Stimulated activated CD8-positive, alpha-beta memory T cell treated with anti-CD3 and anti-CD28 coated beads, Interleukin-4, amount 100 ng/mL, for 1 hour (primary cell): ENCODE measurements at places on chromosomes 7 and 10.

DNA sequence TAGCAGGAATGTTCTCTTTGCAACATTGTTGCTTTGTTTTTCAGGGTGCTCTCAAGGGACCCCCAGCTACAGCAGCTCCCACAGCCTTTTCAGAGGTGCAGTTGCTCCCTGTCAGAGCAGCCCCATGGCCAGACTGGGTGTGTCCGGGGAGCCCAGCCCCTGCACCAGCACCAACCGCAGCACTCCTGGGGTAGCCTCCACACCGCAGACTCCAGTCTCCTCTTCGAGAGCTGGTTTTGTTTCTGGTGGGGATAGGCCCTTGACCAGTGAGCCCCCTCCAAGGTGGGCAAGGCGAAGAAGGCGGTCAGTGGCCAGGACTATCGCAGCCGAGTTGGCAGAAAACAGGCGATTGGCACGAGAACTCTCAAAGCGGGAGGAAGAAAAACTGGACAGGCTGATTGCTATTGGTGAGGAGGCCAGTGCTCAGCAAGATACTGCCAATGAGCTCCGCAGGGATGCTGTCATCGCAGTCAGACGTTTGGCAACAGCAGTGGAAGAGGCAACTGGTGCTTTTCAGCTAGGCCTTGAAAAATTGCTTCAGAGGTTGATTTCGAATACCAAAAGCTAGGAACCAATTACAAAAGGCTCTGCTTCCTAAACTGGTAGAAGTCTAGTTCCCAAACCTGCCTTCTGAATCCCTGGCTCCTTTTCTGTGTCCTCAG lies 5.4 kb downstream of the HSPA14 start:
- no peak for DNase-seq

GRCh38 chr7:33973231-33974015 lies 68.1 kb downstream of the BMPER start:
- no peak for DNase-seq

GRCh38 chr7:111743244-111743847 lies 181.1 kb upstream of the IMMP2L start:
- DNase-seq, result no peak

- no peak for DNase-seq
Observed at GRCh38 chr7:112293416-112293815, 86.9 kb downstream of the ZNF277 start.

DNA sequence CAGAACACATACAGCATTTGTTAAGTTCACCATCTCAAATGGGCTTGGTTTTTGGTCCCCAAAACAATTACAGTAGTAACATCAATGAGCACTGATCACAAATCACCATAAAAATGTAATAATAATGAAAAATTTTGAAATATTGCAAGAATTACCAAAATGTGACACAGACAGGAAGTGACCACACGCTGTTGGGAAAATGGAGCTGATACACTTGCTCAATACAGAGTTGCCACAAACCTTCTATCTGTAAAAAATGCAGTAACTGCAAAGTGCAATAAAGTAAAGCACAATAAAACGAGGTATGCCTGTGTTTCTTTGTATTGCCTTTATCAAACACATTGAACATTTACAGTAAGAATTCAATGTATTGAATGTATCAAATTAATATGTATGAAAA lies 262.7 kb downstream of the CTNNA3 start:
- DNase-seq, result no peak

DNA sequence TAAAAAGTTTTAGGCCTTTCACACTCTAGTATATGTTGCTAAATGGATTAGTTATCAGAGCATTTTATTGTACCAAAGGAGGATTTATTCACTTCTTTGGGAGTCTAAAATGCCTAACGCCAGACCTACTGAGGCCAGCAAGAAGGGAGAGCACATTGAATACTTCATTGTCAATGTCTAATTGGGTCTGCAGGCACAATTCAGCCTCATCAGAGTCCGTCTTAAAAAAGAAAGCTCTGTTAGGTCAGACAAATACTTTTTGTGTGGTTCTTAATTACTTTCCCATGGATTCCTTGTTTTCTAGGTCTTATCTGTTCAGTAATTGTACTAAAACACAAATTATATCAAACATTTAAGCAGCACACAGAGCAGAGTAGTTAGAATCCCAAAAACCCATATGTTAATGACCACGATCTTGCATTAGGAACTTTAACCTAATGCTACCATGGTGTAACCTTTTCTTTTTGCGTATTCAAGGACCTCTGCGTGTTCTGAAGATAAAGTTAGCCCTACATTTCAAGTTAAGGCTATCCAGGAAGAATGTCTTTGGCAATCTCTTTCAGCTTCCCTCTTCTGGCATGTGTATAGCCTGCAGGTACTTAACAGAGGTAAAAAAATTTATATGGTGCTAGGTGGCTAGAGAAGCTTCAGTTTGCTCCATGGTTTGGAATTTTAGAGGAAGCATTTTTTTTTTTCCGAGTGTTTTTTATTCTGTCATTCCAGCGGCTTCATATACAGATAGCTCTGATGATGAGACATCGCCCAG lies 45.7 kb upstream of the STRIP2 start:
- no peak for DNase-seq

- no peak for DNase-seq
Observed at GRCh38 chr7:88269586-88269985, 37.1 kb downstream of the STEAP4 start.

GRCh38 chr10:74936577-74937265 lies 110.3 kb downstream of the KAT6B start:
- DNase-seq, result no peak

DNA sequence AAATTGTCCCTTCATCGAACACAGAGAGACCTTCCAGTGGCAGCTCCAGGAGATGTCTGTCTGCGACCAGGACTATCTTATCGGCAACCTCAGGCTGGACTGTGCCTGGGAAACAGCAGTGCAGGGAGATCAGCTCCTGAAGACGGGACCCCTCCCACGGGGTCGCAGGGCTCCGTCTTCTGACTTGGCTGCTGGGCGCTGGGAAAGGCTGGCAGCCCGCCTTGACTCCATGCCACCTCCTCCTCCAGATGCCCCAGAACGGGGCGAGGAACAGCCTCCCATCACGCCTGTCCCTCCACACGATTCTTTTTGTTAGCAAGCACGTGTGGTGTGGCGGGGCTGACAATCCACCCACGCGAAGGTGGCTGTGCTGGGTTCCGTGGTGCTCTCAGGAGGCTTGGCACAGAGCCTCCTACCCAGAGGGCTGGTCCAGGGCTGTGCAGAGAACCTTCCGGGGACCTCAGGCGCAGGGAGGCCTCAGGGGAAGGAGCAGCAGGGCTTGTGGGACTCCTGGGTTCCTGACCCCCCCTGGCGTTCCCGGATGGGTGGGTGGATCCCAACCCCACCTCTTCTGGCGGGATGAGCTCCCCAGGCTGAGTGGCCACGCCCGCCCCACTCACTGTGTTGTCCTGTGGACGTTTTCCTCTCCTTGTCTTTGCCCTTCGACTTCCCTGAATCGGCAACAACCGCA lies 47.6 kb upstream of the NKX6-2 start:
- DNase-seq, result no peak

DNA sequence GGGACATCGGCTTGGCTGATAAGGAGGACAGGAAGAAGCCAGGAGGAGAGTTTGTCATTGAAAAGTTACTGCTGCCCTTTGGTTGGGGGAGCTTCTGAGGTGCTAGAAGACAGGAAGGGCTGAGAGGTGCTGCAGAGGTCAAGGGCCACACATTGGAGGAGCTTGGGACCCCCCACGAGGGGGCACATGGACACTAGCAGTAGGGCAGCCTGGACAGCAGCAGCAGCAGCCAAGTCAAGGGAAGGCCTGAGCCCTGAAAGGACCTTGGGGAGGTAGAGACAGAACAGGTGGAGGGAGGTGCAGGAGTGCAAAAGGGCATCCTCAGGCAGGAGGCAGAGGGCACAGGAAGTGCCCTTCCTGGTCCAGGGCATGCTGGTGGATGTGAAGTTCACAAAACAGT lies 439.7 kb upstream of the IGFBP3 start:
- no peak for DNase-seq

DNA sequence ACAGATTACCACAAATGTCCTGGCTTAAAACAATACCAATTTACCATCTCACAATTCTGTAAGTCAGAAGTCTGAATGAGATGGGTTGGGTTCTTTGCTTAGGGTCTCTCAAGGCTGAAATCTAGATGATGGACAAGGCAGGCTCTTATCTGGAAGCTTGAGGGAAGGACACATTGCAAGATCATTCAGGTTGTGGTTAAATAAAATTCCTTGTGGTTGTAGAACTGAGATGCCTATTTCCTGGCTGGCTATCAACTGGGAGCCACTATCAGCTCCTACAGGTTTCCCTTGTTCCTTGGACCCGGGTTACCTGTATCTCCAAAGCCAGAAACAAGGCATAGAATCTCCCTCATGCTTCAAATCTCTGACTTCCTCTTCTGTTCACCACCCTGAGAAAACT lies 148.4 kb downstream of the MDFIC start:
- DNase-seq, result no peak

- no peak for DNase-seq
Observed at GRCh38 chr10:96673318-96674099, 46.8 kb downstream of the PIK3AP1 start.

DNA sequence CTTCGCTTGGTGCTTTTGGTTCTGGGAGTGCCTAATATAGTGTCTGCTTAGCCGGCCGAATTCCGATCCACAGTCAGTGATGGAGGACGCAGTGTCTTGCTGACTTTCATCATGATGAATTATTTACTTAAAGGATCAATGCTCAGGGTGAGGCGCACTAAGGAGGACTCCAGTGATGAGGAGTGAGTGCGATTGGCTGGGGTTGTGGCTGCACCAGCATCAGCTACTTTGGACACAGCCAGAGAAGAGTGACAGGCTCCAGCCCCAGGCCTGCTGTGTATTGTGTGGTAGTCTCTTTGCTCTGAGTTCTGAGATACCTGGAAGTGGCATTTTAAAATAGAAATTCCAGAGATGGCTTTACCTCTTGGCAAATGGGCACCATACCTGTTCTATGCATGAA lies 73.3 kb upstream of the ANLN start:
- no peak for DNase-seq

- no peak for DNase-seq
Observed at GRCh38 chr10:106424981-106425380, 739.5 kb downstream of the SORCS1 start.

- DNase-seq, result no peak
Observed at GRCh38 chr7:22723181-22723601, 3.8 kb upstream of the IL6 start.

GRCh38 chr7:135716677-135717238 lies 11.2 kb downstream of the SLC13A4 start:
- DNase-seq, result no peak
